ENCODE measurements at places on chromosomes 13 and 19.
A peak's percentile ranks its signal among the peaks of the same experiment; 100 is the strongest.

- peak; percentile 75 for DNase-seq
These were observed 123.0 kb downstream of the SLC7A1 start for GRCh38 chr13:29472332-29472961.

DNA sequence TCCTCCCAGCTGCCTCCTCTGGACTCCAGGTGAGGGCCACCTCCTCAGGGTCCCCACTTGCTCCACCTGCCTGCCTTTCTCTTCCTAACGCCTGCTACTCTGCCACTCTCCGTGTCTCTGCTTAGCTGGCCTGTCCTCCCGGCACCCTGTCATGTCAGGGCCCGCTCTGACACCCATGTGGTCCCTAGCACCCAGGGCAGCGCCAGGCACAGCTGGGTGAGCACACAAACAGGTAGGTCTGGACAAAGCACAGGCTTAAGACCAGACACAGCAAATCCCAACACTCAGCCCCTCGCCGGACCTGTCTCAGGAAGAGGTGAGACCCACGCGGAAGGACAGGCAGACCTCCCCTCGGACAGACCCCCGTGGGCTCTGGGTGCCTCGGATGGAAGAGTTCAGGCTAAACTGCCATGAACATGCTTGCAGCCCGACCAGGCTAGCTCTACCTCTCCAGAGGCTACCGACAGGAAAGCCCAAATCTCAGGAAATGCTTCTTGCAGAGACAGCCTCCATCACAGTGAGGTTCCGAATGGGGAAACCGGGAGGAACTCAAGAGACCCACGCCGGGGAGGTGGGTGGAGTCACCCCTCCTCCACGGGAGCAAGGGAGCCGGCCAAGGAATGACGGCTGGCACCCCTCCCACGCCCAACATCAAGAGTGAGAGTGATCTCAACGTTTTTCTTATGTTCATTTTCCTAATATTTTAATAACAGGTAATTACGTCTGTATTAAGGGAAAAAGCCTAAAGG, 12.5 kb downstream of the ZNF787 start:
- DNase-seq = no peak

GRCh38 chr19:51546650-51547396, 15.4 kb upstream of the SIGLEC6 start:
- DNase-seq = peak; percentile 32

- peak; percentile 96 for DNase-seq
These were observed at the start of gene VPS36 for GRCh38 chr13:52450012-52450792. Gene VPS36 (minus strand): TSS chr13:52450634. CDS start chr13:52450594, 40 bp downstream.

GRCh38 chr19:6817179-6817578, 44.7 kb downstream of the VAV1 start:
- no peak for DNase-seq

DNA sequence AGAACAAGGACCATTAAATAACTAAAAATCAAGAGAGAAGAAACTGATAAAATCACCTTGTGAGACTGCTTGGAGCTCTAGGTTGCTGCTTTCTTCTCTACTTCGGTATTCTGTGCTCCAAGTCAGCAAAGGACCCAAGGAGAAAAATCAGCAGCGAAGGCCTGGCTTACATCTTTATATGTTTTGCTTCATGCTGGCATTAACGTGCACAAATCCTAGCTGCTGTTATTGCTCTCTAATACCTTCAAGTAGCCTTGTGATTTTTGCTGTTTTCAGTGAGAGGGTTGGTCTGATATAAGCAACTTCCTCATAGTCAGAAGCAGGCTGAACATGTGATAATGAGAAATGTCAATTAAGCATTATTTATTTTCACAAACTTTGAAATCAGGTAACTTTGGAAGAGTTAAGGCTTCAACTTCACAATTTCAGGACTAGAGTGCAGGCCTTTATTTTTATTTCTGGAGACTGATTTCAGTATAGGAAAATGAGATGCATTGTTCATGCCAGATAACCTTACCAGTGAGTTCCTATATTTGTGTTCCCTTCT, 365.1 kb downstream of the SLC7A1 start:
- DNase-seq = no peak

DNA sequence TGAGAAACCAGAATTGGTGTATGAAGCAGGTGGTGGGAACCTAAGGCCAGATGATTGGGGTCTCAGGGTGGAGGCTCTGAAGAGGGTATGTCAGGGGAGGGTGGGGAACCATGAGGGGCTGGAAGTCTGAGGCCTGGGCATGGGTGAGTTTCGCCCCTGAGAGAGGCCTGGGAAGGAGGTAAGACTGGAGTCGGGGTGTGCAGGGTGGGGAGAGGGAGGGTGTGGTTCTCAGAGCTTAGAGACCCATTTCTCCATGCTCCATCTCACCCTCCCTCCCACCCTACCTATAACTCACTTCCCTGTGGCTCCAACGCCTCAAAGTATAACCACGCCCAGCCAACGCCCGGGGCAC, 1.0 kb upstream of the KLHL26 start:
- no peak for DNase-seq

GRCh38 chr19:1748115-1748872, 5.0 kb upstream of the ONECUT3 start:
- no peak for DNase-seq

- DNase-seq = no peak
These were observed 952.1 kb downstream of the SLITRK6 start for GRCh38 chr13:84847107-84847506.

All from activated CD4-positive, alpha-beta T cell treated with anti-CD3 and anti-CD28 coated beads for 36 hours (primary cell).